HFFc6 (cell line): ENCODE measurements at places on chromosomes 2 and 18.

DNA sequence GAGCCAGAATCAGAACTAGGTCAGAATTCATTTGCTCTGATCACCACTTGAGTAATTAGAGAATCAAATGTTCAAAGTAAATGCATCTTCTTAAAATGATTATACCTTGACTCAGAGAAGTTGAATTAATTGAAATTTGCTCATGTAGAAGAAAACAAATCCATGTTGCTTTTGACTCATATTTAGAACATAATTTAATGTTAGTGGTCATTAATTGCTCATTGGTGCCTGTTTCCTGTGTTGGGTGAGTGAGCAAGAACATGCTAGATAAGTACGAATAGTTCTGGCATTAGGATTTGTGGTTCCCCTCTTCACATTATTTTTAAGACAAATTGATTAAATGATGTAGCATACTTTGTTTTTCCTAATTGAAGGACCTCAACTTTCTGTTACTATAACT is 19.0 kb downstream of the ACVR2A start:
- DNase-seq = no peak

DNA sequence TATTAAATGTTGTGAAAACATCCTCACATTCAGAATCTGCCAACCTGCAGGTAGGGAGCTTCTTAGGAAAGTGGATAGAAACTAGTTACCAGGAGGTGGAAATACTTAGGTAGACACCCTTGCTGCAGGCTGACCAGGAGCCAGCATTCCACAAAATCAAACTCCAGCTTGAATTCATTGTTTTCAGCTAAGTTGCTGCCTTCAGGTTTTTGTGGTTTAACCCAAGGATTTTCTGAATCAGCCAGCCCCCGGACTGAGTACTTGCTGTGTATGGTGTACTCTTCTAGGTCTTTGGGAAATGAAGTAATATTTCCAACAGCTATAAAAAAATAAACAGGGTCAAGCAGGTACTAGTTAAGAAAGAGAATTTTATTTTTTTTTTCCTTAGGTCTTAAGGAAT is 192.1 kb upstream of the CHST9 start:
- DNase-seq = no peak

DNA sequence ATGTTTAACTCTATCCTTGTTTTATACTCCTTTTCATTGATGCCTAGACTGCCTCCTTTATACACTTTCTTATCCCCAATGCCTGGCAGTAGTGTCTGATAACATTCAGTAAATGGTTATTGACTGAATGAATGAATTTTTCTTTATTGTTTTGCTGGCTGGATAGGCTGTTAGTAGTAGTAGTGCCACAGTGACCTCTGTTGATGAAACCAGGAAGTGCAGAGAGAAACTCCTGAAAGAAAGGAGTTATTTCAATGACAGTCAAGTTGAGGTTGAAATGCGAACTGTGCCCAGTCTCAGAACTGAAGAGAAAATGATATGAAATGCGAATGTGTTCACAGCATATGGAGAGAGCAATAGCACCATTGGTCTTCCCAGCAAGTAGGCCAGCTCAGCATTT is 26.8 kb upstream of the SLC9A2 start:
- DNase-seq = no peak

DNA sequence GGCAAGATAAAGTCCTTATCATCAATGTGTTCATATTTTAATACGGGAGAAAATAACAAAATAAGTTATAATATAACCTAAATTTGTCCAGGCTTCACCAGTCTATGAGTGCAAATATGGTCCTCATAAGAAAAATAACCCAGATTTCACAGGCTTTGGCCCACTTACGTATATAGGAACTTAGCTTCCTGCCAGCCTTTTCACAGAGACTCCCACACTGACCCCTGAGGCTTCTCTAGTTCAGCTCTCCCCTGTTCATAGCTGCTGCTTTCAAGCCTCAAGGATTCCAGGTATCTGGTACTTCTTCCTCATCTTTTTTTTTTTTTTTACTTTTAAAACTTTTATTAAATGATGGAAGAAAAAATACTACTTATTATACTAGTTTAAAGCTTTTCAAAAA is 74.9 kb upstream of the PELI1 start:
- DNase-seq = no peak

GRCh38 chr2:148021059-148021861 is at the start of gene MBD5:
Gene MBD5, plus strand, starts transcription at chr2:148021091.
- DNase-seq = peak; percentile 54

GRCh38 chr2:238936162-238937052 is 88.5 kb downstream of the TWIST2 start:
- DNase-seq = no peak

DNA sequence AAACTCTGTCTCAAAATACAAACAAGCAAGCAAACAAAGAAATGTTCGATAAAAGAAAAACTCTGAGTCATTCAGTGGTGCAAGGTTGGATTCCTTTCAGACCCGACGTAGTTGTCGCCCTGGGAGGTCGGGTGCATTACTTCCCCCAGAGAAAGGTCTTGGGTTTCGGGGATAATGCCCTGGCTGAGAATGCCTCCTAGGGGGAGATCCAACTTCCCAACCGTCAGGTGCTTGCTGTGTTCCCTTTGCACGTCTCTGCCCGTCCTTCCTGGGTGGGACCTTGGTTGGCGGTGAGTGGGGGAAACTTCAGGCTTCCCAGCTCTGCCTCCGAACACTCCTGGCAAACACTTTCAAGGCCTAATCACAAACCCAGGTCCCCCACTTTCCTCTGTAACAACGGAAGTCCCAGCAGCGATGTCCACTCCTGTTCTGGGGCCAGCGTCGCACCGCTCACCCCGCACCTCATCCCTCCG is 609 bp downstream of the TPGS2 start:
- DNase-seq = peak; percentile 42

DNA sequence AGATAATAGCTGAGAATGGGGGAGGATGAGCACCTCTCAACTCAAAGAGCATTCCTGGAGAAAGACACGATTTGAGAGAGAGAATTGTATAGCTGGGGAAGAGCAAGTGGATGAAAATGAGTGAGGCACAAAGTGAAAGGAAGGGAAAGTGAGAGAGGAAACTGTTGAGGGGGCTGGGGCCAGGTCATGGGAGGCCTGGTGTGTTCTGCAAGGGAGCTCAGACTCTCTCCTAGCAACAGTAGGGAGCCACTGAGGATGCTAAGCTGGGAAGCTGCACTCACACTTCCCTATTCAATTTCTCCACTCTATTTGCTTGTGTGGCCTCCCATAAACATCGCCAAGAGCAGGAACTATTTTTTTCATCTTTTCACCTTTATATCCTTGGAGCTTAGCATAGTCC is 14.8 kb downstream of the EVA1A start:
- DNase-seq = no peak

GRCh38 chr18:51236225-51236624 is 38.7 kb upstream of the MEX3C start:
- peak; percentile 4 for DNase-seq

GRCh38 chr18:67484458-67484857 is 32.1 kb downstream of the DSEL start:
- DNase-seq = no peak

DNA sequence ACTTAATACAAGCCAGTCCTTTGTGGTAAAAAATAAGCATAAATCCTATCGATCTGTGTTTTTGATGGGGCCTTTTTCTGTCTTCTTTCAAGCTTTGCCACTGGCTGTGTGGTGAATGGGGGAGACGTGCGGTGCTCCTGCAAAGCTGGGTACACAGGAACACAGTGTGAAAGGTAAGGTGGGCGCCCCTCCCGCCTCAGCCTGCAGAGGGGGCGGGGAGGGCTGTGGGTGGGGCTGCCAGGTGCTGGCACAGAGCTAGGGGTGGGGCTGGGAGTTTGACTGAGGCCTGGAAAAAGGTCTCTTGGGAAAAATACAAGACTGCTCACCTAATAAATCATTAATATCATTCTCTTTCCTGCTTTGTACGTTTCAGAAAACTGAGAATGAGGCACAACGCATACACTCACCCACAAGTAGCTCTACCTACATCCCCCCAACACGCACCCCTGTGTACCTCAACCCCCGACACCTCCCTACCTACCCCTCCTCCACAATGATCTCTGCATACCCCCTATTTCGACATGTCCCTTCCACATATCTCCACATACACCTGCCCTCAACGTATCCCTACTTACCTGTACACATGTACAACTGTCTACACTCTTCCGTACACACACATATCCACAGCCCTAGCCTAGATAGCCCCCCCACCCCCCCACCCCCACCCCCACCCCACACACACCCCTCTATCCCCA is 129.7 kb upstream of the TTC39C start:
- no peak for DNase-seq

- DNase-seq = no peak
These were observed 20.9 kb downstream of the LYG1 start for GRCh38 chr2:99279969-99280695.

DNA sequence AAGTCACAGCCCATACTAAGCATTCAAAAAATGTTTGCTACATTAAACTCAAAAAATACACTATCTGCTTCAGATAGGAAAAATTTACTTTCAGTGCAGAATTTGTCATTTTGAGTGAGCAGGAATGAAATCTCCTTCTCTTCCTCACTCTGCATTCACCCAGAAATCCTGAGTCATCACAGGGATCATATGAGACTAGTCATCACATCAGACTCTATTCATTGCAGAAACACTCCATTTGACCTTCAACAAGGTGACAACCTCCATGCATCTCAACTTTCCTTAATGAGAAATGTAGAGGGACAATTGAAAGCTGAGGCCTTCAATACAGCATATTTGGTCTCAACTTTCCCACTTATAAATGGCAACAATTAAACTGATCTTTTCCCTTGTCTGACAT is 130.4 kb upstream of the CYP26B1 start:
- DNase-seq = peak; percentile 57

GRCh38 chr2:109675666-109676345 is 61.6 kb downstream of the SOWAHC start:
- DNase-seq = no peak

DNA sequence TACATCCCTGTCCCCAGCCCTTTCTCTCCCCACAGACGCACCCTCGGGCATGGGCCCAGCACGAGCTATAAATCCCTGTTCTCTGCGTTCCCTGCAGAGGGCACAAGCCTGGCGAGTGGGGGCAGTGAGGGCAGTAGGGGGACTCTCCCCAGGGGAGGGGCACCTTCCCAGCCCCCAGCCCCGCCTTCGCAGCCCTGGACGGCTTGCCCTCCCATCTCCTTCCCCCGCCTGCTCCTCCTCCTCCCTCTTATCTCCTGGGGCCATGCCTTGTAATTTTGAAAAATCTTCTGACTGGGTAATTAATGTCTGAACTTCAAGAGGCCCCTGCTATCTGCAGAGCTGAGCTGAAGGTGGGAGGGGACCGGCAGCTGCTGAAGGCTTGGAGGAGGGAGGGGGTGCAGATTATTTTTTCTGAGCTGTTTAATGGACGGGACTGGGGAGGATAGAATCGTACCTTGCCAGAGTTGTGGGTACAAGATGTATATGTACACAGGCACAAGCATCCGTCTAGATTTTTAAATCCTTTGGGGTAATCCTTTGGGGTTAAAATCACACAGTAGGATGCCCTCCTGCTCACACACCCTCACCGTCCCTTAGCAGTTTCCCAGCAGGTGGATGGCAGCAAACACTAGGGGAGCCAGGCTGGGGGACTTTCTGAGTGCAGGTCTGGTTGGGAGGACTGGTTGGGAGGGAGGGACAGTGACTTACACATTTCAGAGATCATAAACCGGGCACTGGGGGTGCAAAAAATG is 121.9 kb downstream of the SMAD7 start:
- no peak for DNase-seq

- DNase-seq = peak; percentile 50
These were observed 68.7 kb downstream of the DNAJC10 start for GRCh38 chr2:182784777-182785176.

DNA sequence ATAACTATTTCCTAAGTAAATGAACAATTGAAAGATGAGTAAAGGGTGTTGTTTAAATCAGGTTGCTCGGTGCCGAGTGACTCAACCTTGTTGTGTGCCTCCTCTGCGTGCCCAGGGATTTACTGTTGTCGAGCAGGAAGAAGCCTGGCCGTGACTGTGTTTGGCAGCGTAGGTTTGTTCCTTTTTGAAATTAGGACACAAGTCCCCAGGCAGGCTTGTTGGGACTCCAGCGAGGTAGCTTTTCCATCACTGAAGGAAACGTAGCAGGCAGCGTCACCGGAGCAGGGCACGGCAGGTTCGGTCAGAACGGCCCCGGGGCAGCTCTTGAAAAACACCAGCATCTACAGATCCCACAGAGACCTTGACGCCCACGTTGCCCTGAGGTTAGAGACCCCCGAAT is 48.6 kb downstream of the TMEM18 start:
- no peak for DNase-seq

DNA sequence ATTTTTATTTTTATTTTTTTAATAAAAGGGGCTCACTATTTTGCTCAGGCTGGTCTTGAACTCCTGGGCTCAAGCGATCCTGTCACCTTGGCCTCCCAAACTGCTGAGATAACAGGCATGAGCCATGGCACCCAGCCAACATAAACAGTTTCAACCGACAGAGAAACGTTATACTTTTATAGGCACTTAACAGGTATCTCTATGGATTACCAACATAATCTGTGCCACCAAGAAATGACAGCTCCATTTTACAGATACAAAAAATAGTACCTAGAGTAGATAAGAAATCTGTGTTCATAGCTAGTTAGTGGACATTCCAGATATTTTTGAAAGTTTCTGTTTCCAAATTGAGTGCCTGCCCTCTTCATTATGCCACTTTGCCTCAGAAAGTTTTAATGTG is 1316.7 kb downstream of the LRP1B start:
- DNase-seq = no peak

- DNase-seq = no peak
These were observed 562.9 kb downstream of the ARHGAP15 start for GRCh38 chr2:143692162-143692561.

- no peak for DNase-seq
These were observed 10.8 kb upstream of the ITGA6 start for GRCh38 chr2:172416447-172417058.

- DNase-seq = no peak
These were observed 88.2 kb downstream of the ACKR3 start for GRCh38 chr2:236657801-236658200.

DNA sequence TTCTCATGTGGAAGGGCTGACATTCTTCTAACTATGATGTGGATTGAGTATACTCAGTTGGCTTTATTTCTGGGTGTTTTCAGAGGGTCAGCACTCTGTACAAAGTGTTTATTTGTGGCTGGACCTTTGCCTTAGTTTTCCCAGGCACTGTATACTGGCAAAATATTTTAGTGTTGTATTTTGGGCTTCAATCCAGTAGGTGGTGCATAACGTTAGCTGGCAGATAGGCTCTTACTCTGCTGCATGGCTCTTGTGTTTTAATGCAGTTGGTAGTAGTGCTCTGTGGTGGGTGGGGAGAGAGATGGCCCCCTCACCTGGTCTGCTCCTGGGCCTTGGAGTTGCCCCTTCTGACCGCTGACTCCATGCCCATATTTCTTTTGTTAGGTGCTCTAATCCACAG is 75.6 kb upstream of the REG3A start:
- DNase-seq = no peak

- no peak for DNase-seq
These were observed 4.6 kb upstream of the ADD2 start for GRCh38 chr2:70772486-70773155.

- no peak for DNase-seq
These were observed 122.5 kb downstream of the FIGN start for GRCh38 chr2:163613266-163613731.

GRCh38 chr18:56562479-56562878 is 75.9 kb downstream of the TXNL1 start:
- no peak for DNase-seq

GRCh38 chr18:53796040-53796729 is 428.3 kb downstream of the MBD2 start:
- peak; percentile 8 for DNase-seq

GRCh38 chr2:156319811-156320485 is 12.6 kb downstream of the NR4A2 start:
- DNase-seq = no peak
